ENCODE measurements at places on chromosomes 11 and 22. TPM values are rescaled to one million over a fixed set of nuclear protein-coding genes. Genes with fewer than 3 reads are reported as not detected.

- no peak for DNase-seq
Measured at GRCh38 chr11:97140885-97141494, 751.2 kb downstream of the JRKL start.

DNA sequence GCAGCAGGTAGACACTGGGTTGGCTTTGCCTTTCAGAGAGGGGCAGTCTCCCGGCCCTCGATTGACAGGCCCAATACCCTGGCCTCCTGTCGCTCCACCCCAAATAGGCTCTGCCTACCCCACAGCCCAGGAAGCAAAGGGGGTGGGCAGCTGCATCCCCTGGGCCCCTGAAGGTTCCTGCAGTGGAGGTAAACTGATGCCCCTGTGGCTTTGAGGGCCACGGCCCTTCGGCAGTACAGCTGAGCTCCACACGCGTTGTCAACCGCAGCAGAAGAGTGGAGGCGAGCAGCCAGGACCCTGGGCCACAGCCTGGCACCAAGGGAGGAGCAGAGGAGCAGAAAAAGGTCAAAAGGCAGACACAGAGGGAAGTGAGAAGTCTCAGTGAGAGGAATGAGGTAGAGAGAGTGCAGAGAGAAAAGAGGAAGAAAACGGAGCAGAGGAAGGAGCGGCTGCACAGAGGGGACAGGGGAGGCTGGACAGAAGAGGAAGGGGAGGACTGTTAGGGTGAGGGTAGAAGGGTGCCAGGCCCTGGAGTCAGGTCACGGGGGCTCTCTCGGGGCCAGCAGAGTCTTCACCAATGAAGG, 64.0 kb downstream of the SLC22A12 start:
- no peak for DNase-seq

DNA sequence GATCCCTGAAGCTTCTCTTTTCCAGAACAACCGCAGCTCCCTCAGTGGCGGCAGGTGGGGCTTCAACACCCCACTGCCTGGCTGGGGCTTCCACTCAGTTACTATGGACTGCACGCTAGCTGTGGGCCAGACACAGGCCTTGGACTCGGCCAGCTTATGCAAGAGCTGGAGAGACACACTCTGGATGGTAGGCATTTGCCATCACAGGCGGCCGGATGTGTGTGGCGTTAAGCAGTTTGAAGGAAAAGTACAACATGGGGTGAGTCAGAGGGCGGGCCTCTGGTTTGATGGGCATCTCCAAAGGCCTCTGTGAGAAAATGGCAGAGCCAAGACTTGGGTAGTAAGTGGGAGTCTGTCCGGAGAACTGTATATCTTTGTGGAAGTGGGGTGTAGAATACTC, 17.6 kb downstream of the KCNJ4 start:
- DNase-seq, result no peak

- DNase-seq, result peak; percentile 57
Measured at GRCh38 chr11:84564180-84564866, 1062.8 kb downstream of the DLG2 start.

GRCh38 chr22:29824677-29825076, 13.4 kb downstream of the ASCC2 start:
- DNase-seq, result no peak

DNA sequence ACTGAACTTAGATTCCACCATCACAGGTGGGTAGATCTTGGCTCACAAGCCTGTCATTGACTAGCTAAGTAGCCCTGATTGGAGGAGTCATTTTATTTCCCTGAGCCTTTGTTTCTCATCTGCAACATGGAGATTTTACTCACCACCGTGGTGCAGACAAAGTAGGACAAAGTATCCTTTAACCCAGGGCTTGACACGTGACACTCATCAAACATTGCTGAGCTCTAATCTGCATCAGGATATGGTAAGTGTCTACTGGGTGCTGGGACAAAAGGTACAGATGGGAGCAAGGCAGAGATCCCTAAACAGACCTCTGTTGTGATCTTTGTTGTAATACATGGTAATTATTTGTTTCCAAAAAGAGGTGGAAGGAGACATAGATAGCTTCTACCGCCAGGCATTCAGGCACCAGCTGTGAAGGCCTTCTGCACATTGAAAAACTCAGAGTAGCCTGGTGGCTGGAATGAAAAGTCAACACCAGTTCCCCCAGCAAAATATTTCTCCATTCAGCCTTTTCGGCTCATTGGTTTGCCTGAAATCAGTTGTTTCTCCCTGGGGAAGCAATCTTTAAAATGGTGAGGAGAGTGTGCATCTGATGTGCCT, 18.3 kb upstream of the MICAL2 start:
- DNase-seq, result no peak

DNA sequence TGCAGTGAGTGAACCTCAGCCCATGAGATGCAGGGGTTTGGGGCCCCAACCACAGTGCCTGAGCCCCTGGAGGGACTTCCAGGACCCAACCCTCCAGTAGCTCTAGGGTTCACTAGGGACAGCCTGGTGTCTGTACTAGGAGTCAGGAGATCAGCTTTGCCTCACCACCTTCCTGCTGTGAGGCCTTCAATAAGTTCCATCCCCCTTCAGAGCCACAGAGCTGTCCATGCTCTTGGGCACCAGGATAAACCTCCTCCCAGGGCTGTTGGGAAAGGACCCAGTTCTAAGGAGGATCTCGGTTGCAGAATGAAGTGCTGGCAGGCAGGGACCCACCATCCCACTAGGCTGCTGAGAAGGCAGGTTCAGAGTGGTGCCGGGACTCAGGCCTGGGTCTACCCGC, 9.7 kb downstream of the ARHGEF17 start:
- DNase-seq, result no peak

- no peak for DNase-seq
Measured at GRCh38 chr11:117411736-117412135, 84.1 kb downstream of the CEP164 start.

- no peak for DNase-seq
Measured at GRCh38 chr22:46581538-46582244, 38.5 kb upstream of the GRAMD4 start.

DNA sequence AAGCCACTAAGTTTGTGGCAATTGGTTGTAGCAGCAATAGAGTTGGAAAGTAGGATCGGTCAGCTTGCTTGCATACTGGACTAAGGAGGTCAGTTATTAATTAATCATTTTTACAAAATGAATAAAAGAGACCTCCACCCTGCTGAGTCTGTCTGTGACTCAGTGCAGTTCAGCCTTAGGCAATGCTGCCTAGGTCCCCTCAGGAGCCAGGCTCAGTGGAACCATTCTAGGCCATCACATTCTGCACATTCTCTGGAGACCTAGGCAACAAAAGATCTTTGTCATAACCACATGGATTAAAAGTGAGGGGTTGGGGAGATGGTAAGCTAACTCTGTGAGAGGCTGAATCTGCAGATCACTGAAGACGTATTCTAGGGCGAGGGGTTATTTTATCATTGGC, 178.7 kb upstream of the CADM1 start:
- no peak for DNase-seq

DNA sequence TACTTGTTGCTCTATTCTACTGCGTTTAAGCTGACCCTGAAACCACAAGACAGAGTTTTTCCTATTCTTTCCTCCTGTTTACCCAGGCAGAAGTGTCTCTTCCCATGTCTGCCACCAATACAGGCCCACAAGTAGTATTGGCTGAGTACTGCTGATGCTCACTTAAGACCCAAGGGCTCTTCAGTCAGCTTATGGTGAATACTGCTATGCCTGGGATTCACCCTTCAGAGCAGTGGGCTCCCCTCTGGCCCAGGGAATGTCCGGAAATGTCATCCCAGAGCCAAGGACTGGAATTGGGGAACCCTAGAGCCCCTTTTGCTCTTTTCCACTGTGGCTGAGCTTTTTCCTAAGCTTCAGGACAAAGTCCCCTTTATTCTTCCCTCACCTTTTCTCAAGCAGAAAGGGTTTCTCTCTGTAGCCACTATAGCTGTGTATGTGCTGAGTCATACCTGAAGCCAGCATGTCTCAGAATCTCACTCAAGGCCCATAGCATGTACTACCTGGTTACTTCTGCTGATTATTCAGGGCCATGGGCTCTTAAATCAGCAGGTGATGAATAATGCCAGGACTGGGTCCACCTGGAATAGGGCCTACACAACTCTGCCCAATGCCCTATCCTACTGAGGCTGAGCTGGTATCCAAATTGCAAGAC, 745.8 kb upstream of the ANO5 start:
- no peak for DNase-seq

DNA sequence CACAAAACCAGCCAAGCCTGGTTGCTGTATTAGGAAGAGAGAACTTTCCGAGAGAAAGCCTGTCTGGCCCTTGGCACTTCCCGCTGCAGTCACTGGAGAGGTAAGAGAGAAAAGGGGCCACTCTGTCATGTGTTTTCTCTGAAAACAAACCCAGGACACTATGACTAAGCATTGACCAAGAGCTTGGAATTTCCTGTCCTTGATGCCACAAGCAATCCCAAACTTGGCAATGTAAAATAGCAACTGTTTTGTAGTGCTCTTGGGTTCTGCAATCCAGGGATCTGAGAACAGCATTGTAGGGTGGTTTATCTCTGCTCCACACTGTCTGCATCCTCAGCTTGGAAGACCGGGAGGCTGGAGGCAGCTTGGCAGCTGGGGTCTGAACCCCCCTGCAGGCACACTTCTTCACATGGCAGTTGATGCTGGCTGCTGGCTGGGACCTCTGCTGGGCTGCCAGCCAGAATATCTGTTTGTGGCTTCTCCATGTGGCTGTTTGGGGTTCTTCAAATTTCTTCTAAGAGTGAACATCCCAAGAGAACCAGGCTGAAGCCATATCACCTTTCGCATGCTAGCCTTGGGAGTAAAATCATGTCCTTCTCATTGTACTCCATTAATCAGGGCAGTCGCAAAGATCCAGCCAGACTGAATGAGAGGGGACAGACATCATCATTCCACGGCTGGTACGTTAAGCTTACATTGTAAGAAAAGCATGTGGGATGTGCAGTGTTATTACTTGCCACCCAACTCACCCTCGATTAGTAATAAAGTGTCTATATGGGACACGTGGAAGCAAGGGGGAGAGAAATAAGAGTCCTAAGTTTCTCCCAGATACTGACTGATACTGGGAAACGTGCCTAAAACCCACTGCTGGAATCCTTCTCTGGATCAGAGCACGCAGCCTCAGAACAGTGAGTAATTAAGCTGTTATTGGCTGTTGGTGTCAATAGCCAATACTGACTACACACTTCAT, 537.4 kb upstream of the B3GAT1 start:
- DNase-seq, result no peak

GRCh38 chr22:49583886-49584505, 243.7 kb downstream of the BRD1 start:
- DNase-seq, result no peak

- no peak for DNase-seq
Measured at GRCh38 chr11:8533332-8533731, 60.7 kb downstream of the STK33 start.

GRCh38 chr11:69726481-69726880, 22.7 kb upstream of the FGF19 start:
- DNase-seq, result no peak

GRCh38 chr11:121104312-121104762, 3.3 kb downstream of the TECTA start:
- DNase-seq, result no peak

- no peak for DNase-seq
Measured at GRCh38 chr11:10925149-10925926, 67.5 kb upstream of the ZBED5 start.

DNA sequence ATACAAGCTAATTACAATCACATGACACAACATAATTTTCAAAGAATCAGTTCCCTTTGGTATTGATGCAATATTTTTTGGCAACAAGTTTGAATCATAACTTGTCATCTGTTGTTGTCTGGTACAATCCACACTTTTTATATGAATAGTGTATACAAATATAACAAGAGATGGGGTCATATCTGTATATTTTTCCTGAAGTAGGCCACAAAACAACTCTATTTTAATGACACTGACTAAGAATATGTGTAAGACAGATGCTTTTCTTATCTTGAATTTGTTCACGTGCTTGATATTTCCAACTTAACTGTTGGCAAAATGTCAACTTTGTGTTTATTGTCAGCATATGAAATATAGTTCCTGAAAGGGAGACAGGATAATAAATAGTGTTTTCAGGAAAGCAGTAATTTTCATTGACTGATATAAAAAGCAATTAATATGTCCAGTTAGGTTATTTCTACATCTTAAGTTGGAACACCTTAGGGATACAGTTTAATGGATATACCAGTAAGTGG, 27.9 kb downstream of the NOX4 start:
- no peak for DNase-seq

GRCh38 chr11:129658526-129658867, 157.2 kb upstream of the TMEM45B start:
- no peak for DNase-seq

DNA sequence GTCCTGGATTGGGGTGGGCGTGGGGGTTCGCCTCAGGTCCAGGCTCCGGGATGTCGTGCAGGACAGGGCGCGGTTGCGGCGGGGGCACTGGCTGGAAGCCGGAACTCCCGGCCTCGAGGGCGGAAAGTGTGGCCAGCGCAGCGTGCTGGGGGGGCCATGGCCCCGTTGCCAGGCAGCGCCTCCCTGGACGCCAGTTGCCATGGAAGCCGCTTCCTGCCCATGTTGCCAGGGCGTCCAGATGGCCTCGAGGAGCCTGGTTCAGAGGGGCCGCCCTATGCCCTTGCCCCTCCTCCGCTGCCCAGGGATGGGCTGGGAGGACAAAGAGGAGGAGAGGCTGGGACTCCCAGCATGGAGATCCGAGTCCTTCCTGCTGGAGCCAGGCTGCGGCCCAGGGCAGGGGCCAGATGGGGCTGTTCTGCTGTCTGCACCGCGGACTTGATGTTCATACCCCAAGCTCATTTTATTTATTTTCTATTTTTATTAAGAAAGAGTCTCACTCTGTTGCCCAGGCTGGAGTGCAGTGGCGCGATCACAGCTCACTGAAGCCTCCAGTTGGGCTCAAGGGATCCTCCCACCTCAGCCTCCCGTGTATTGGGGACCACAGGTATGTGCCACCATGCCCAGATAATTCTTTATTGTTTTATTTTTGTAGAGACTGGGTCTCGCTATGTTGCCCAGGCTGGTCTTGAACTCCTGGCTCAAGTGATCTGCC, 4.6 kb upstream of the CCDC188 start:
- DNase-seq, result no peak

- peak; percentile 54 for DNase-seq
Measured at GRCh38 chr22:33476716-33477115, 418.5 kb upstream of the SYN3 start.

- no peak for DNase-seq
Measured at GRCh38 chr11:100883830-100884229, 196.7 kb downstream of the ARHGAP42 start.

The HBE1 gene
- total RNA-seq, result not detected

The PRR33 gene
- total RNA-seq, result not detected

The OR2D2 gene
- total RNA-seq, result not detected

The LRRC56 gene
- total RNA-seq, result 2.2 TPM

The CARD18 gene
- not detected for total RNA-seq

The EXPH5 gene
- 14.0 TPM for total RNA-seq

The LGALS1 gene
- 61.4 TPM for total RNA-seq

The TTC36 gene
- 0.39 TPM for total RNA-seq

The CD3D gene
- total RNA-seq, result not detected

The OR8K5 gene
- total RNA-seq, result not detected
